ENCODE measurements at places on chromosomes 16 and 17.

DNA sequence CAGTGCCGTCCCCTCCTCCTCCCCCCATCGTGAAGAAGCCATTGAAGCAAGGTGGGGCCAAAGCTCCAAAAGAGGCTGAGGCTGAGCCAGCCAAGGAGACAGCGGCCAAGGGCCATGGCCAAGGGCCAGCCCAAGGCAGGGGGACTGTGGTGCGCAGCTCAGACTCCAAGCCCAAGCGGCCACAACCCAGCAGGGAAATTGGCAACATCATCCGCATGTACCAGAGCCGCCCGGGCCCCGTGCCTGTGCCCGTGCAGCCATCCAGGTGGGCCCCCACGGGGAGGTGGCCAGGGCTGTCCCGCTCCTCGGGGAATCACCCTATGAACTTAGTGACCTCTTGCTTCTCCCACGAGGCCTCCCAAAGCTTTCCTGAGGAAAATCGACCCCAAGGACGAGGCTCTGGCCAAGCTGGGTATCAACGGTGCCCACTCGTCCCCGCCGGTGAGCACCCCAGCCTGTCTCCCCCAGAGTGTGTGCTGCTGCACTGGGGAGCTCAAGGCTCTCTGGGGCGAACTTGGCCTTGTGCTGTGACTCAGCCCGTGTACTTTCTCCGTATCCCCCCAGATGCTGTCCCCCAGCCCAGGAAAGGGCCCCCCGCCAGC, 16.6 kb upstream of the SMIM5 start:
- DNase-seq: no peak

DNA sequence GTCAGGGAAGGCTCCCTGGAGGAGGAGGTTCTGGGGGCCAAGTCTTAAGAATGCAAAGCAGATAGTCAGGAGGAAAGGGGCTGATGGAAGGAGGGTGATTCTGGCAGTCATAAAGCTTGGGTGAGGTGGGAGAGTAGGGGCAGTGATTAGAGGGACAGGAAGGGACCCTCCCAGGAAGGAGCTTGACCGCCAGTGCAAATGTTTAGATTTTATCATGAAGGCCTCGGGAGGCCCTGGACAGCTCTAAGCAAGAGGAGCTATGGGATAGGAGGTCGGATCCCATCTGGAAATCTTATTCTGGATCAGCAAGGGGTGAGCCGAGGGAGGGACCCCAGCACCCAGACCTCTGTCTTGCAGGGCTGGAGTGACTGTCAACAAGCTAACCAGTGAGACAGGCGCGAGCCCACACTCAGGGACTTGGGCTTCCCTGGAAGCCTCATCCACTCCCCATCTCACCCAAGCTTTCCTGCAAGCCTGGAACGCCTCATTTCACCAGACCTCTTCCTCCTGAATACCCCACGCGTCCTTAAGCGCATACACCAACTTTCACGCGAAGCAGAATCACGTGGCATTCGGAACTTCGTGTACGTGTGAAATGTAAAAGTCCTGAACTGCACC, 52.0 kb upstream of the CBX4 start:
- no peak for DNase-seq

DNA sequence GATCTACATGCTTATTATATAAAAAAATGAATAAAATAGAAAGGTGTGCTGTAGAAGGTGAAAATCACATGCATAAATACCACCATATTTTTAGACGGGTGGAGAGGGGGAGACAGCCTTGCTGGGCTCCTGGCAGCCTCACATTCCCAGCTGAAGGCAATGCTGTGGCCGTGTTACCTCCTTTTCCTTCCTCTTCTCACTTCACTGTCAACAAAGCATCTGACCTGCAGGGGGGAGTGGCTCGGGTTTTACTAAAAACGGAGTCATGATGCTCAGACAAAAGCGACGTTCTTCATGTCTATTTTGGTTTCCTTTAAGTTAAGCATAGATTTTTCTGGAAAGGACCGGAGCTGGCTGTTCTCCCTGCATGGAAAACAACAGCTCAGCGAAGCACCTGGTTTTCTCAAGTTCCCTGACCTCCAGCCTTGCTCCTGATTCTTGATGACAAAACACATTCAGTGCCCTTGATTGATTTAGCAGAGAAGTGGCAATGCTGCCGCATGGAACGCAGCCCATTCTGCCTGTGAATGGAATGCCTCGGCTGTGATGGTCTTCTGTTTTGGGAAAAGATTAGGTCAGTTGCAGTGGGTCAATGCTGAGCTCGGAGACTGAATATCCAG, 5.5 kb upstream of the RPTOR start:
- no peak for DNase-seq

- DNase-seq: no peak
These were observed 1.0 kb downstream of the IL27 start for GRCh38 chr16:28505489-28506137.

DNA sequence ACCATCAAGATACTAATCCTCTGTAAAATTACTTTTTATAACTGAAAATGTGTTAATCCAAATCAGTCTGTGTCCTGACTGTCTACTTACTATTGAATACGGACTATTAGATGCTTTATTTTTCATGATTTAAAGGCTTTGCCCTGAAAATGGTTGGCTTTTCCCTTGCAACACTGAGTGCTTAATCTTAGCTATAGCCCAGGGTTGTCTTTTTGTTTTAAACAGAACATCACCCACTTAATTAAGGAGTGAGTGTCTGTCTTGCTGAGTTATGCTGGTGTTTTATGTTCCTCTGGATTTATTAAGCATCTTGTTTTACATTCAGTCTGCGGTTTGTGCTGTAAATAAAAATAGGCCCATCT, 11.0 kb downstream of the FTO start:
- no peak for DNase-seq

DNA sequence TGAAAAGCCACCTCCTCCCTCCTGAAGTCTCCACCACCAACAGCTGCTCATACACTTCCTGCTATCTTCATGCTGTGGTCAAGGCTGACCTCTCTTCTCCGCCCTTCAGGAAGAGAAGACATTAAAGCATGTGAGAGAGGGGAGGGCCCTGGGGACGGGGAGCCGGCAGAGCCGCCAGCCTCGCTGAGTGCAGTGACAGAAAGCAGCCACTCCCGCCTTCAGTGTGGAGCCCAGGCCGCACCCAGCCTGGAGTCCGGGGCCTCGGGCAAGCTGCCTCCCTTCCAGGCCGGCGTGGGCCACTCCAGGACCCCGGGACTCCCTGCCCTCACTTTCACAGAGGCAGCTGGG, 94.7 kb upstream of the TNRC6C start:
- DNase-seq: no peak

DNA sequence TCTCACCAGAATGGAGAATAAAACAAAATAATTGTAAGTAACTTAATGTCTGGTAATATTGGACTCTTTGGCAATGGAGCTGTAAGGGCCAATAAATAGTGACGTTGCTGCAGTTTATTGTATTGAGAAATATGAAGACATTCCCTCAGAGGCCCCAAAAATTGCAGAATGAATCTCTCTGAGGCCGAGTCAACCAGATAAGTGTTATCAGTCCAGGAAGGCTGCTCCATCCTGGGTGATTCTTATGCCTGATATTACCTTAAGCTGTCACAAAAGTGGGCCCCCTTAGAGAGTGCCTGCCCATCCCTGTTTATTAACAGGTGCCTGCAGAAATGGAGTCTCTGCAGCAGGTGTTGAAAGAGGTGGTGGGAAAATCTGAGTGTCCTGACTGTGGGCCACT, 219.2 kb downstream of the HS3ST4 start:
- no peak for DNase-seq

DNA sequence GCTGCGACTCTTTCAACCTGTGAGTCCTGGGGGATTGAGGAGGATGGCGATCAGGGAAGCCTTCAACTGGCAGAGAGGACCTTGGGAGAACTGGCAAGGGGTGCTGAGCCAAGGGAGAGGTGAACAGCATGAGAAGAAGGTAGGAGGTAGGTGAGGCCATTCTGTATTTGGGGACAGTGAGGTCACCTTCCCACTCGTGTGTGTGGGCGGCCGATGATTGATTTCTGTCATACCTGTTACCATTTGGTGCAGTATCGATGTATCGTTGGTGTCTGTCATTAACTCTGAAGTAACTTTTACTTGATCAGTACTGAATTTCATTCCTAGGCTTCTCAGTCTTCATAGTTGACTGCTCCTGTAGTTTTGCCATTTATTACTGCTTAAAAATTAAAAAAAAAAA, 3.8 kb downstream of the ARSG start:
- no peak for DNase-seq

GRCh38 chr17:74918906-74919305, 4.1 kb downstream of the USH1G start:
- DNase-seq: no peak

GRCh38 chr17:4175921-4176807, 33.2 kb downstream of the CYB5D2 start:
- peak; percentile 14 for DNase-seq

GRCh38 chr16:2897110-2897509, 14.1 kb downstream of the FLYWCH2 start:
- DNase-seq: no peak

GRCh38 chr17:80287806-80288567, 27.3 kb downstream of the RNF213 start:
- no peak for DNase-seq

DNA sequence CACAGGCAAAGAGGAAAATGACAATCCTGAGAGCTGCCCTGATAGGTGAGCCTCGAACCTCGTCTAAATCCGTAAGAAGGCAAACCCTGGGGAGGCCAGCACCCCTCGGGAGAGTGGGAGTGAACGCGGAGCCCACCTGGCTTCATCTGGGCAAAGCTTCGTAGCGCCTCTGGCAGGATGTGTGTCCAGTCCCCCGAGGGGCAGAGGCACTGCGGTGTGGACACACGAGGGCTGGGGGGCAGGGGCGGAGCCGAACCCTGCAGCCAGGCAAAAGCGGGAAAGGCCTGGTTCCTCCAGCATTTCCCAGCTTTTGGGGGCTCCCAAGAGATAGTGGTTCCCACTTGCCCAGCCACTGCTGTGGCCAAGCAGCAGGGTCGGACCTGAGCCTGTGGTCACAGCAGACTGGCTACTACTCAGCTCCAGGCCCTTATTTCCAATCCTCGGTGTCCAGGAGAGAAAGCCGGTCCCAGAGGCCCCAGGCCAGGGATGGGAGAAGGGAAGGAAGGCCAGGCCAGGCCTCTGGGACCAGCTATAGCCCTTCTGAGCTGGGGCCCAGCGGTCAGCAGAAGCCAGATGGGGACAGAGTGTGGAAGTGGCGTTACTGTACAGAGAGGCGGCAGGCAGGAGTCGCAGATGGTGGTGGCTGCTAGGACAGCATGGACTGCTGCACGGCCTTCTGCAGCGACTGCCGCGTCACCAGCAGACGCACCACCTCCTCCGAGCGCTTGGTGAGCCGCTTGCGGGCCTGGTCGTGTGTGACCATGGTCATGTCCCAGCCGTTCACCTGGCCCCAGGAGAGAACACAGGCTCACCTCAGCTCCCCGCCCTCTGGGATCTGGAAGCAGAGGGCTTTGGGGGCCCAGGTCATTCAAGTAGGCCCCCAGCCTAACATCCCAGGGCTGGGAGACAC, 5.0 kb downstream of the TAX1BP3 start:
- DNase-seq: no peak

DNA sequence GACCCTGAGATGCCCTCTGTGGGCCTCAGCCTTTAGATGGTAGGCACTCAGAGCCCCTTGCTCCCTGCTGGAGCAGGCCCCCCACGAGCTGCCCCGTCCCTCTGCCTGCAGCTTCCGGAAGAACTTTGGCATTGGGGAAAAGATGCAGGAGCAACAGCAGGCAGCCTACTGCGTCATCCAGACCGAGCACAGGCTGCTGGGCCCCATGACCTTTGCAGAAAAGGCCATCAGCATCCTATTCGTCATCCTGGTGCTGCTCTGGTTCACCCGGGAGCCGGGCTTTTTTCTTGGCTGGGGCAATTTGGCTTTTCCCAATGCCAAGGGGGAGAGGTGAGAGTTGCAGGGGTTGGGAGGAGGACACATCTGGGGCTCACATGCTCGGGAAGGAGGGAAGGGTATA, 12.7 kb upstream of the FOXN1 start:
- DNase-seq: no peak

- DNase-seq: no peak
These were observed 36.5 kb upstream of the RASL10B start for GRCh38 chr17:35694906-35695305.

DNA sequence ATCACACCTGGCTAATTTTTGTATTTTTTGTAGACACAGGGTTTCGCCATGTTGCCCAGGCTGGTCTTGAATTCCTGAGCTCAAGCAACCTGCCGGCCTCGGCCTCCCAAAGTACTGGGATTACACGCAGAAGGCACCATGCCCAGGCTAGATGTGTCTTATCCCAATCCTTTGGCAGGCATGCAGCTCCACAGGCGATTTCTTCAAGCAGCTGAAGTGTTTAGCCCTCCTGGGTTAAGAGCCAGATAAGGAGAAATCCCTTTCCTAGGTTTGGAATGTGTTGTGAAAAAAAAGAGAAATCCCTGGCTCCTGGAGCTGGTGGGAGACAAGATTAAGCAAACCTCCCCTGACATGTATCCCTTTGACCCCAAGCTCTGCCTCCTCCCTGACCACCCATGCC, 2.1 kb upstream of the NHERF1 start:
- no peak for DNase-seq

DNA sequence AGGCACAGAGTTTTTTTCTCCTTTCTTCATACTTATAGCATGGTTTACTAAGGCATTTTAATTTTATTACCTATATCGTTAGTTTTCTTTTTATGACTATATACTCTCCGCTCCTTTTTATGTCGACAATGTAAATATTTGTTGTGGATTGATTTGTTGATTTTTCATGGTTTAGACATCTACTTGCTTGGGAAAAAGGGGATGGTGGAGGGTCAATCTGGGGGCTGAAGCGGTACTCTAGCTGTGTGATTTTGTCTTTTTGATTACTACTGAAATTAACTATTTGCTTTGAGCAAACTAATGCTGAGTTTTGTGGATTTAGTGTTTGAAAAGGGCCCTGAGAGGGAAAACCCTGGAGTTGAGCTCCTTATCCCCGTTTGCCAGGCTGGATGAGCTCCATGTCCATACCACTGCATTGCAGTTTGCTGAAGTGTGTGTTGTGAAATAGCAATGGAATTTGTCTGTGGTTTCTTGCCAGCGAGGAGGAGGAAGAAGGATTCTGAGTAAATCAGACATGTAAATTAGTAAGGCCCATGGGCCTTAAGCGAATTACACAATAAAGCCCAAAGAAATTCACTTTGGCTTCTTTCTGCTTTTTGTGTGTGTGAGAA, 72.0 kb downstream of the FTO start:
- no peak for DNase-seq

DNA sequence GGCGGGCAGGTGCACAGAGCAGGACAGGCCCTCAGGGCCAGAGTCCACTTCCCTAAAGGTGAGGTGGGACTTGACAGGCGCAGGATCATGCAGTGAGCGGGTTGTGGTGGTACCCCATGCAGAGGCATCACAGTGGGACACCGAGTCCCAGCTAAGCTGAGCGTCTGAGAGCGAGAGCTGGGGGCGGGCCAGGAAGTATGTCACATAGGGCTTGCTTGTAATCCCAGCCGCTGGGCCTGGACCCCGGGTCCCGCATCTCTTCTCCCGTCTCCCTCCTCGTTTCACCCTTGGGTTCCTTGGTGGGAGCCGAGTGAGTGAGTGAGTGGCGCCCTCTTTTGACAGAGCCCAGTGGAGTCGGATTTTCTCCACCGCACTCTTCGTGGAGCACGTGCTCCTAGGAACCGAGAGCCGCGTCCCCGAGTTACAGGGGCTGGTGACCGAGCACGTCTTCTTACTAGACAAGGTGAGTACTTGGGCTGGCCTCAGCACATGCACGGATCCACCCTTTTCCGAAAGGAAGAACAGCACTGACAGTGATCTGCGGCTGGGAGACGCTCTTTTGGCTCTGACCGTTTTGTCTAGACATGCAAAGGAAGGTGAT, 50.8 kb upstream of the ENDOV start:
- DNase-seq: no peak
